ENCODE measurements at places on chromosomes 3 and 15.

DNA sequence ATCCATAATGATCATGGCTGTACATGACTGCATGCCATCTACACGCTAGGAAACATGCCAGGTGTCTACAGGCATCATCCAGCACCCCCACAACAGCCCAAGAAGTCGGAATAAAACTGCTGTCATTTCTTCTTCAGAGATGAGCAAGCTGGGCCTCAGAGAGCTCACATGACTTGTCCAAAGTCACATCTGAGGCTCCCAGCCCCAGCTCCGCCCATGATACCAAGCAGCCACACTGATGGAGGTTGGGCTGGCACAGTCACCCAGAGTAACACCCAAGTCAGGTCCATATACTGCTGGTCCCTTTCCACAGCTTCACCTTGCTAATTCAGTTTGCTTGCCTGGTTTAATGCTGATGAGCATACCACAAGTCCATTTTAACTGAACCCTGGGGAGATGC, 116.6 kb downstream of the SEC22A start:
- DNase-seq, result no peak

GRCh38 chr3:99997293-99997692, 117.0 kb downstream of the FILIP1L start:
- no peak for DNase-seq

DNA sequence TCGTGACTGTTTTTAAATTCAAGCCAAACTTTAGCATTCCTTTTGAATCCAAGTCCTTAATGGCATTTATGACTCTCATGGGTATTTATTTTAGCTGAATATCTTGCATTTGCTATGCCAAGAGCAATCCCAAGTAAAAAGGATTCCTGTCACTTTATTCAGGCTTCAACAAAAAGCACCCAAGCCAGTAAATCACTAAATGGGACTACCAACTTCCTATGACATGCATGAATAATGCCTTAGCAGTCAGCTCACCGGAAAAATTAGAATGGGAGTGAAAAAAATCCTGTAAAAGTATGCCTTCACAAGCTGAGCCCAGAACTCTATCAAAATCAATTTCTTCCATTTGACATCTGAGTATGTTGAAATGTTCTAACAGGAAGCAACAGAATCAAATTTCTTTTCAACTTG, 1297.9 kb downstream of the ROBO2 start:
- no peak for DNase-seq

DNA sequence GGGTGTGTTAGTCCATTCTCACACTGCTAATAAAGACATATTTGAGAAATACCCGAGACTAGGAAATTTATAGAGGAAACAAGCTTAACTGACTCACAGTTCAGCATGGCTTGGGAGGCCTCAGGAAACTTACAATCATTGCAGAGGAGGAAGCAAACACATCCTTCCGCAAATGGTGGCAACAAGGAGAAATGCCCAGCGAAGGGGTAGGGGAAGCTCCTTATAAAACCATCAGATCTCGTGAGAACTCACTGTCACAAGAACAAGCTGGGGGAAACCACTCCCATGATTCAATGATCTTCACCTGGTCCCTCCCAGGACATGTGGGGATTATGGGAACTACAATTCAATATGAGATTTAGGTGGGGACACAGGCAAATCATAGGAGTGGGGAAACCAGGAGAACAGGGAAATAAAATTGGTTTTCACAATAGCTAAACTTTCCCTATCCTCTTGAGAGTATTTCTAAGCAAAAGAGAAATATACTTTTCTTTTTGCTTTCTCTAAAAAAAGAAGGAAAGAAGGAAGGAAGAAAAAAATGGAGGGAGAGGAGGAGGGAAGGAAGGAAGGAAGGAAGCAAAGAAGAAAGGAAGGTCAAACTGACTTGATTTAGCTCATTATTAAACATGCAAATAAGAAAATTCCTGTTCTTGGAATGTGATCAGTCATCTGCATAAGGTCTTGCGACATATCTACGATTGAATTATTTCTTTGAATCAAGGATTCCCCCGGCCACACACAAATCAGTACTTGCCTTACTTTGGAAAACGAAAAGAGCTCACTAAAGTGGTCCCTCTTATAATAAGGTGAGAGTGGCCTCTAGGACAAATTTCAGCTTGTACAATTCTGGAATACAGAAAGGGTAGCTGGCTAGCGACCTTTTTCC, 75.2 kb downstream of the LIPC start:
- no peak for DNase-seq

GRCh38 chr3:18344306-18345014, 80.7 kb downstream of the SATB1 start:
- DNase-seq, result no peak

DNA sequence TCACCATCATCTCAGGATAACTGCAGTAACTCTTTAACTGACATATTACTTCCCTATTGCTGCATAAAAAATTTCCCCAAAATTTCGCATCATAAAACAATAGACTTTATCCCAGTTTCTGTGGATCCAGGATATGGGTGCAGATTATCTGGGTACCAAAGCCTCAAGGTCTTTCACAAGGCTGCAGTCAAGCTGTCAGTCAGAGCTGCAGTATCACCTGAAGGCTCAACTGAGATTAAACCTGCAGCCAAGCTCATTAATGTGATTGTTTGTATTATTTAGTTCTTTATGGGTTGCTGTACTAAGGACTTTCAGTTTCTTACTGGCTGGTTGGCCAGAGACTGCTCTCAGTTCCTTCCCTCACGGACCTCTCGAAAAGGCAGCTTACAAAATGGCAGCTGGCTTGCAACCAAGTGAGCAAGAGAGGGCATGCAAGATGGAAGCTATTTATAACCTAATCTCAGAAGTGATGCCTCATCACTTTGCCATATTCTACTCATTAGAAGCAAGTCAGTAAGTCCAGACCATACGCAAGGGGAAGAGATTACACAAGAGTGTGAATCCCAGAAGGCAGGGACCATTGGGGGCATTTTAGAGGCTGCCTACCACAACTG, 54.9 kb downstream of the DCUN1D1 start:
- DNase-seq, result no peak

DNA sequence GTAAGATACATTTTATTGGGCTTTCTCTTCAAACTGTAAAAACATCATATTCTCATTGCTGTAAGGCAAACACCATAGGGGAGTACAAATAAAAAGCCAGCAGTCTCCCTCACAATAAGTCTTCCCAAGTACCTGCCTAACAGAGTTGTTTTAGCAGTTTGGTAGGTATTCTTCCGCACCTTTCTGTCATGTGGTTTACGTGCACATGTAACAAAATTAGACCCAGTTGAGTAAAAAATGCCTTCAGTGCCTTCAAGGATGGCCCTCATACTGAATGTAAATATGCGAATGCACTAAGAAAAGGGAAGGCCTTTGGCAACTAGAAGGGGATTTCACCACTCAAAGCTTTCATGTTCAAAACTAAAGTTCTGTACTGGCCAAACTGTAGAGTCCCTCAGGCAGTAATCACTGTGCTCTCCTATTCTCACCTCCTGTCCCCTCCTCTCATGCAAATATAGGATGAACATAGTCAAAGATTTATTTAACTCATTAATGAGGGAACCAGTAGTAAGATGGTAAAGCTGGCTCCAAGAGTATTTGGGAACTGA, 26.4 kb downstream of the USP3 start:
- no peak for DNase-seq

- no peak for DNase-seq
Observed at GRCh38 chr15:95558131-95558530, 772.4 kb upstream of the NR2F2 start.

DNA sequence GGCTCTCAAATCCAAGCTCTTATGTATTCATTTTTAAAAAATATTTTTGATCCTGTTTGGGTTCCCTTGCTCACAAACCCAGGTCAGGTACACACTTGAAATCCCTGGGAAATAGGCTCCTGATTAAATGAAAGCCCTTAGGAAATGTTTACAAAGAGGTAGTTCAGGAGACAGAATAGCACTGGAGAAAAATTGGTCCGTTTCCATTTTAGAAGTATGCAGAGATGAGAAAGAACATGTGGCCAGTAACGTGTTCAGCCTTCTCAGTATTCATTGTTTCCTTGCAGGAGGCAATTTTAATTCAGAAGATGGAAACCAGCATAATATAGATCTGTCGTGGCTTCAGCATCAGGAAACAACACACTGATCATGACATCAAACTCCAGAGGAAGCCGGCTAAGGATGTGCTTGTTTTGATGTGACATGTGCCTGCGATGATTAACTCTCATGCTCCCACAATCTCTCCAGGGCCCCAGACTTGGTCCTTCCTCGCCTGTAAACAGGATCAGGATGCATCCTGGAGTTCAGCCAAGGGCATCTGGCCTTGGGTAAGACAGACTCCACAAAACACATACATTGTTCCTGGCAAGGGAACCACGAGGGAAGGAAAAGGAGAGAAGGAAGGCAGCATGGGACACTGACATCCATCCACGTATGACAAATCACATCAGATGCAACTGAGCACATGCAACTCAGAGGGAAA, 350.5 kb upstream of the THBS1 start:
- DNase-seq, result no peak

GRCh38 chr3:197001972-197002700, 27.5 kb downstream of the MELTF start:
- DNase-seq, result no peak

GRCh38 chr15:53203454-53203853, 413.3 kb upstream of the ONECUT1 start:
- no peak for DNase-seq

DNA sequence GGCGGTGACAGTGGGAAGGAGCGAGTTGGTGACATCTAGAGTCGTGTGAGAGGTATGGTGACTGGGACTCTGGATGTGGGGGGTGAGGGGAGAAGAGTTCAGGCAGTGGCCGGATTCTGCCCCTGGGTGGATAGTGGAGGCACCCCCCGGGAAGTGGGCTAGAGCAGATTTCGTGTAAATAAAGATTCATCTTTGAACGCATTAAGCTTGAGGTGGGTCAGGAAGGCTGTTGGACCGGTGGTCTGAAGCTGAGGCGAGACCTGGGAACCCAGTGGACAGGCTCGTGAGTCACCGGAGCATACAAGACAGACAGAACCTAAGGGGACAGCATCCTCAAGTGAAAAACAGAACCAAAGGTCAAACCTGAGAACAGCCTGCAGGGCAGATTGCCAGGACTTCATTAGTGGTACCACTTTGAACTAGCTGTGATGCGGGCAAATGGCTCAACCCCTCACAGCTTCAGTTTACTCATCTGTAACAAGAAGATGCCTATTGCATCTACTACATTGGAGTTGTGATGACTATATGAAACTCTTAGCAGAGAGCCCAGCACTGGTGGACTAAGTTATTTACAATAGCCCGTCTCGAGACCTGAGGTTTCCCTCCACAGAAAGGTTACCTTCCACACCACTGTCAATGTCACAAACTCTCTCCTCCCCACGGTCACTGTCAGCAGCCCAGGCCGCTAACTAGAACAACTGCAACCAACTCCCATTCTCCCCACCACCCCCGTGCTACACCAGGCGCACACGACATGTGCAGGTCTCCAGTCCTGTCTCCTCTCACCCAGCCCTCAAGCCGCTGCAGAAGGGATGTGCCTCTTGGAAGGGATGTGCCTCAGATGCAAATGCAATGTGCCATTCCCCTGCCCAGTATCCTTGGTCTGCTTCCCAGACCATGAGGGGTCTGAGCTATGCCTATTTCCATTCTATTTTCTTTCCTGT, 901 bp upstream of the CLN6 start:
- peak; percentile 40 for DNase-seq

DNA sequence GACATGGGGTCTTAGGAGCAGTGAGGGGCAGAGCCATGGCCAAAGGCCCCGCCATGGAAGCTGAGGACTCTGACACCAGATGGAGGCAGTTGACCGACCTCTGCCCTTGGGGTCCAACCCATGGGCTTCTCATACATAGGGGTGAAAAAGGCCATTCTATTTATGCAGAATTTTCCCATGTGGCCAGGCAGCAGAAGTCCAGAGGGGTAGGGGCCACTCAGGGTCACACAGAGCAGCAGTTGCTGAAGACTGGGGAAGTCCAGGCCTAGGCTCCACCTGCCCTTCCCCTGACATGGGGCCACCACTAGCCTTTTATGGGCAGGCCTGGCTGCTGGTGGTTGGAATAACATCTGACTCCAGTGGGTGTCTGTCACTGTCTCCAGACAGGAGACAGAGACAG, 6.4 kb downstream of the PRSS50 start:
- DNase-seq, result no peak

GRCh38 chr15:31024979-31025378, 33.6 kb upstream of the MTMR10 start:
- no peak for DNase-seq

- DNase-seq, result no peak
Observed at GRCh38 chr3:16848007-16848406, 36.7 kb upstream of the PLCL2 start.

- DNase-seq, result no peak
Observed at GRCh38 chr15:64355348-64355943, 527 bp downstream of the CSNK1G1 start.

DNA sequence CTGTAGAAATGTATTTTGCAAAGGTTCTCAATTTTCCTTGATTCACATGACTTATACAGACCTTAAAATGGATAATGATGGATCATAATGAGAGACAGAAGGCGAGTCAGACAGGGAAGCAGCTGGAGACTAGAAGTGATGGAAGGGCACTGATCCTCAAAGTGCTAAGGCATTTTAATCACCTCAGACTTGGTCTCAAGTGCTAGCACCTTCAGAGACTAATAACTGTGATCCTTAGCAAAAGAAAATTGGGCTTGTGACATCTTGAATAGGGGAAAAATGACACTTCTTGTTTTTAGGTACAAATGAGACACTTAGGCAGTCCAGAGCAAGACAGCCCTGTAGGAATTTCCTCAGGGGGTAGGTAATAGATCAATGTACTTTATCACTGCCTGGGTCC, 1011.7 kb downstream of the SQOR start:
- DNase-seq, result no peak

DNA sequence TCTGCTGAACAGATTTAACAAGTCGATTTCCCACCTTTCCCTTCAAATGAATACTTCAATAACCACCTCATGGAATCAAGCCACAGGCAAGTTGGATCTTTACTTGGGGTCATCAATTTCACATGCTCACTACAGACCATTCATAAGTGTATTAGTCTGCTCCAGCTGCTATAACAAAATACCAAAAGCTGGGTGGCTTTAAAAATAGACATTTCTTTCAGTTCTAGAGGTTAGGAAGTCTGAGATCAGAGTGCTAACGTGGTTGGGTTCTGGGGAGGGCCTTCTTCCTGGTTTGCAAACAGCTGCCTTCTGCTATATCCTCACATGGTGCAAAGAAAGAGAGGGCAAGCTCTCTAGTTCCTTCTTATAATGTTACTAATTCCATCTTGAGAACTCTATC, 5.1 kb downstream of the GPR176 start:
- no peak for DNase-seq

- no peak for DNase-seq
Observed at GRCh38 chr3:118057086-118057485, 977.6 kb downstream of the IGSF11 start.

All from H1 (cell line).